ENCODE measurements at places on chromosomes 3 and 15.

DNA sequence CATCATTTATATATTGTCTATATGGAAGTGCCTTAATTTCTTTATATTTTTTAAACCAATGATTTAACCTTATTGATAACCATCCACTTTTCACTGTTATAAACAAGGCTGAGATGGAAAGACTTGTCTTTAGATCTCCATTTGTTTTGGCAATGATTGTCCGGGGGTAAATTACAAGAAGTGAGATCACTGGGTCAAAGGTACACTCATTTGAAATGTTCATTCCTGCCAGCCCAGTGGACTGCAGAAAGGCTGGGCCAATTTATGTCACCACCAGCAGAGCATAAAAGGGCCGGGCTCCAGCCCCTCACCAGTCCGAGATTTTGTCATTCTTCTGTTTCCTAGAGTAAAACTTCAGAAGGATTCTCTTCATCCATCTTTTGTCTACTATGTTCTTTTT lies 93.6 kb upstream of the NEO1 start:
- no peak for DNase-seq

DNA sequence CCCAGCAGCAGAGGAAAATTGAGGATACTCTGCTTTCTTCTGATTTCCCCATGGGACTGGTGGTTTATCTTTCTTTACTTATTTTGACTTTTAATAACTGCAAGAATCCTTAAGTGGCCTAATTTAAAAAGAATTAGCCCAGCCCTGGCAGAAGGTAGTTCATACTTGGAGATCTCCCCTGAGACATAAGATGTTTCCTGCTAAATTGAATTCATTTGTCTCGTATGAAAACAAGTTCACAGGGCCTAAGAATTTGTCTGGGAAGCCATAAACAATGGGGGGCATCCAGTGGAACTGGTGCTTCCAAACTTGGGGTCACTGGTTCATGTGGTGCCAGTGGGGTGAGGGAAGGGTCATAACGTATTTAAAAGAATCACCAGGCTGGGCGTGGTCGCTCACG lies 283.1 kb upstream of the RASGRP1 start:
- DNase-seq, result no peak

- peak; percentile 35 for DNase-seq
Measured at GRCh38 chr15:83207009-83207659, 489 bp downstream of the HDGFL3 start.

DNA sequence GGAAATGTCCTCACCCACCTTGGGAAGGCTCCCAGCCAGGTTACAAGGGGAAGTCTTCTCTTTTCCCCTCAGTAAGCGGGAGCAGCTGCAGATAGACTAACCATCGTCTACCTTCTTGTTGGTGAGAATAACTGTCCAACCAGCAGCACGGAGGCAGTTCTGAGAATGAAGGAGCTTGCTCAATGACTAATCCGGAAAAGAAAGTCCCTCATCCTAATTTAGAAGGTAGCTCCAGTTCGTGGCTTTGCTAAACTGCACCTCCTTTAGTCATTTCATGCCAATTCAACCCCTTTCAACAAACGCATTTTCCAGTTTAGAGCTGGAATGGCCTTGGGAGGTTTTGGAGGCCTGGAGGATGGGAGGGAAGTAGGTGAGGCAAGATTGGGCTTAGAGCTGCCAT lies 527.4 kb upstream of the PROK2 start:
- DNase-seq, result no peak

GRCh38 chr3:69972672-69973071 lies 26.9 kb upstream of the SAMMSON start:
- no peak for DNase-seq

DNA sequence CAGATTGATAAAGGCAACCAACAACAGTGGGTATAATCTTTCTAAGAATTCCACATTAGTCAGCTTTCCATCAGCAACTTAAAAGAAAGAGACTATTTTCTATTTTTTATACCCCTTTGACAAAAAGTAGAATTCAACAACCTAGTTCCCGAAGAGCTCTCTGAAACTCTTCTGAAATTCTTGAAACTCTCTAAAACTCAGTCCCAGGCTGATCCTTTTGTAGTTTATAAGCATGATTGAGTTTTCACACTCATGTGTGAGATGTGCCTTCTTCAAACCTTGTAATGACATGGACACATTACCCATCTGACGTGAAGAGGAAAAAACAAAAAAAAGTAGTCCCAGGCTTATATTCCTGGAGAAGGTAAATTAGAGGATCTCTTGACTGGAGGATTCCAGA lies 31.4 kb downstream of the RAF1 start:
- no peak for DNase-seq

- DNase-seq, result no peak
Measured at GRCh38 chr3:852033-852432, 240.8 kb upstream of the CNTN6 start.

DNA sequence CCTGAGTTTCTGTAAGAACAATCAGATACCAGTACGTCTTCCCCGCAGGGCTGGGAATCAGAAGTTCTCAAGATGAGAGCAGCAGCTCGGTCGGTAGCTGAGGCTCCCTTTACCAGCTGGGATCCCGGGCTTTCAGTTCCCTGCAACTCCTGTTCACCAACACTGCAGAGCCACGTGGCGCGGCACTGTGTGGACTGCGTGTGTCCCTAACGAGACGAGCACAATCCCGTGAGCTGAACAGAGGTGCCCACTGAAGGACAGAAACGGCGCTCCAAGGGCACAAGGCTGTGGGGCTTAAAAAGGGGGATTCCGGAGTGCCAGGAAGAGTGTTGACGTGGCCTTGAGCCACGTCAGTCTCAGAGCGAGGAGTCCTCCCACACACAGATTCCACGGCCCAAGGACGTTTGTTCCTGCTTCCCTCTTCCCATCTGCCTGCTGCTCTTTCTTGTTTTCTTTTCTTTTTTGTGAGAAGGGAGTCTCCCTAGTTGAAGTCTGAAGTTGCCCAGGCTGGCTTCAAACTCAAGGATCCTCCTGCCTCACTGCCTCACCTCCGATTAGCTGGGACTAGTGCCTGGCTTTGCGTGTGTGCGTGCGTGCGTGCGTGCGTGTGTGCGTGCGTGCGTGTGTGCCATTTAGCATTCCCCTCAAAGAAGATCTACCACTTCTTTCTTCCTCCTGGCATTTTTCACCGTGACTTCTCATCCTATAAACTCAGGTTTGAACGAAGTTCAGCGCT lies 37.1 kb upstream of the RPL35A start:
- peak; percentile 41 for DNase-seq

GRCh38 chr3:114104414-114104813 lies 47.9 kb downstream of the QTRT2 start:
- no peak for DNase-seq

DNA sequence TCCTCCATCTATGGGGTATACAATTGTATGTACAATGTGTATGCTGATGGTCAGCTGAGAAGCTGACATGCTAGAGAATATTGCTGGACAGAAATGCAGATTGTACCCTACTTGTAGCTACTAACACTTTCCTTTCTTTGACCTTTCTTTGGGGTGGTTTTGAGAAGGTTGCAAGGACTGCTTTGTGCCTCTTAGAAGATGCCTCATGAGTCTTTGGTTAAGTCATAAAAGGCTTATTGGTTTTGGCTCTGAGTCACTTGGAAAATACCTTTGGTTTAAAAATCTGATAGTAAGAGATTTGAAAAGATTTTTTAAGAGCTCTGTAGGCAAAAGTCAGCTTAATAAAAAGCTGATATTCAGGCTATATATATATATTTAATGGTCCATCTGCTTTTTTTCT lies 71.5 kb downstream of the ZMAT3 start:
- no peak for DNase-seq

- DNase-seq, result no peak
Measured at GRCh38 chr15:56719774-56720555, 13.3 kb downstream of the ZNF280D start.

DNA sequence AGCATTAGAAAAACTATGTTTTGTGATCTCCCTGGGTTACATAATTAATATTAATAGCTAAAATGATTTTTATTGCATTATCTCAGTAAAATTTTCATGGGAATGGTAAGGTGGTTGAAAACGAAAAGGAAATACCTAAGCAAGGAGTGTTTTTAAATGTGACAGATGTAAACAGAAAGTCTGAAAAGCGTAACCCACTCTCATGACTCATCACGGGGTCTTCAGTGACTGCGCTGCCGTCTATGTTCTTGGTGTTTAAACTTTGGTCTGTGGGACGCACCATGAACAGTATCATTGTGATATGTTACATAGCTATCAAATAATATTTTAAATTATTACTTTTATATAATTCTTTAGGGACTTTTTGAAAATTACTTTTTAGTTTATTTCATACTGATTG lies 19.8 kb downstream of the LRCH3 start:
- no peak for DNase-seq

DNA sequence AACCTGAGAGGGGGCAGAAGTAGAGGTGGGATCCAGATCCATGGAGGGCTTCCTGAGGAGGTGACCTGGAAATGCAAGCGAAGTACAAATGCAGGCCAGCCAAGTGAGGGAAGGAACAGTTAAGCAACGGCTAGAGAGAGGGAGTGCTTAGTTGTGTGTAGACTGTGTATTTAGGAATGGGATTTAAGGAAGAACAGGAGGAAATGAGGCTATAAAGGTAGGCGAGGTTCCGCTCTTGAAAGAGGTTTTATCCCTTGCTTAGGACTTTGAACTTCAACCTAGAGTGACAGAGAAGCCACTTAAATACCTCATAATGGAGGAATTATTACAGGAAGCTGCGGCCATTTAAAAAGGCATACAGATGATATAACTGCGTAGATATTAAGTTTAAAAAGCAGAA lies 295.1 kb downstream of the THSD4 start:
- no peak for DNase-seq

- DNase-seq, result no peak
Measured at GRCh38 chr15:29424118-29424517, 154.5 kb upstream of the NSMCE3 start.

- no peak for DNase-seq
Measured at GRCh38 chr3:103991461-103992115, 1375.1 kb upstream of the ALCAM start.

- DNase-seq, result no peak
Measured at GRCh38 chr15:63348392-63348791, 33.3 kb downstream of the CA12 start.

DNA sequence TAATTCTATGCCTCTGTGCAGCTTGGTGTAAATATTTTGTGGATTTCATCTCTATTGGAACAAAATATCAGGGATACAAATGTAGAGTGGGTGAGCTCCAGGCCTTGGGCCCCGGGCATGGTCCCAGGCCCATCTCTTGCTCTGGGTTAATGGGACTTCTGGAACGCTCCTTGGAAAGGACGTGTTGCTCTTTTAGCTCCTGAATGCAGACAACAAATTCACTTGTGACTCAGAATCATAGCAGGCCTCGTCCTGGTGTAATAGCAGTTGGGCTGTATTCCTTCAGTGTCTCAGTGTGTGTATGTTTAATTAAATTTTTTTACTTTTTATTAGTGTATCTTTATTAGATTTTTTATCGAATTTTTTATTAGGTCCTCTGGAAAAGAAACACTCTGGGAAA lies 266.7 kb upstream of the C2CD4B start:
- no peak for DNase-seq

- no peak for DNase-seq
Measured at GRCh38 chr3:25581823-25582222, 82.9 kb downstream of the TOP2B start.

GRCh38 chr15:63497642-63498467 lies 6.5 kb upstream of the USP3 start:
- peak; percentile 69 for DNase-seq

DNA sequence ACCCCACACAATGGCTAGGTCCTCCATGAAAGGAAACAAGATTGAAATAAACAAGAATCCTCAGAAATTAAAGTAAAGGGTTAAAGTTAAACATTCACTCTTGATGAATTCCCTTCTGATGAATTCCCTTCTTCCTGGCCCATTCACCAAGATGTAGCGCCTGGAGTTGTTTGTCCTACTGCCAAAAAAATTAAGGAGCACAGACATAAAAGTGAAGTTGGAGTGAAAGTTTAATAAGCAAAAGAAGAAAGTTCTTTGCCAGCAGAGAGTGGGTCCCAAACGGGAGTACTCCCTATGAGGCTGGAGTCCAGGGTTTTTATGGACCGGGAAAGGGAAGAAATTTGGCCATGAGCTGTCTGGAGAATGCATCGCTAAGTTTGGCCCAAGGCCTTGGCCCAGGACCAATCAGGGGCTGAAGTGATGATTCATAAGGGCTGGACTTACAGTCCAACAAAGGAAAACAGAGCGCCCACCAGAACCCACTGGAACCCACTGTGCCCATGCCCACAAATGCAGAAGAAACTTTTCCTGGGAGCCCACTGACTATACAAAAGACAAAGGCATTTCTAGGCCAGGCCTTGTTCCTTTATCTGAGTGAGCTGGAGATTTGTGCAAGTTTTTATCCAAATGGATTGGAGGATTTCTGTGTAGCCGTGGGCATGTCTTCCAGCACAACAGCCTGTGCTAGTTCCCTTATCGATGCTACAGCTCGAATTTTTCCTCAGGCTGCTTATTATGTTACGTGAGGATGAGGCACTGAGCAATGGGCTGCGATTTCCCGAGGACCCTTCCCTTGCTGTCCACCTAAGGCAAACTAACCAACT lies 1561.6 kb downstream of the OTOL1 start:
- no peak for DNase-seq

- no peak for DNase-seq
Measured at GRCh38 chr3:162610261-162610660, 1113.7 kb downstream of the OTOL1 start.

- DNase-seq, result no peak
Measured at GRCh38 chr3:24490151-24490550, 4.5 kb downstream of the THRB start.

DNA sequence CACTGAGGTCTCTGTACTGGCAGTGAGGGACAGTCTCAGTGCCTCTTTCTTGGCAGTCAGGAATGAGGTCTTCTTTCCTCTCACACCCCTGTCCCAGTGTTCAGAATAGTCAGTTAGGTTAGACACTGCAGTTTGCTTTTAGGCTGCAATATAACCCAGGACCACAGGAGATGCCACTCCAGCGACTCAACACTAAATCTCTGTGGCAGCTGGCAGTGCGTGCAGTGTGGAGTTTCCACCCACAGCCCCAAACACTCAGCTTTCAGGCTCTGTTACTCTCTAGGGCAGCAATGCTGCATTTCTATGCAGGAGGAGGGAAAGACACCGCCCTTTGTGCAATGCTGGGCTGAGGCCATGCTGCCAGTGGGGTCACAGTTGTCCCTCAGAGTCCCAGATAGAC lies 150.2 kb upstream of the SUCLG2 start:
- DNase-seq, result no peak

DNA sequence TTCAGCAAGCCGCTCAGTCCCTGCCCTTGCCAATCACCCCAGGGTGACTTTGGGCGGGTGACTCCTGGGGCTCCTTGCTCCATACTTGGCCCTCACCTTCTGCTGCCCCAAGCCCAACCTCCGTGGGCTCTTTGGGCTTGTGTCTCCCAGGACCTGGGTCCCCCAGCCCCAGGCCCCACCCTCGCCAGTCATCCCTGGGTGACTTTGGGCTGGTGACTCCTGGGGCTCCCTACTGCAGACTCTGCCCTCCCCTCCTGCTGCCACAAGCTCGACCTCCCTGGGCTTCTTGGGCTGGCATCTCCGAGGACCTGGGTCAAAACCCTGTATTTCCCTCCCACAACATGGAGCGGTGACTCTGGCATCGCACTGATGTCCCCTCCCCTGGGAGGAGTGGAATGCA lies 151.5 kb downstream of the GOLGA6L4 start:
- DNase-seq, result no peak

- DNase-seq, result no peak
Measured at GRCh38 chr15:90124507-90124906, 22.2 kb upstream of the IDH2 start.

All from activated T-cell treated with anti-CD3 and anti-CD28 coated beads, Interleukin-2, amount 50 U/mL, for 48 hours (primary cell).